Stimulated activated CD8-positive, alpha-beta memory T cell treated with anti-CD3 and anti-CD28 coated beads, Interleukin-4, amount 100 ng/mL, for 1 hour (primary cell): ENCODE measurements at places on chromosomes 5 and 9.

DNA sequence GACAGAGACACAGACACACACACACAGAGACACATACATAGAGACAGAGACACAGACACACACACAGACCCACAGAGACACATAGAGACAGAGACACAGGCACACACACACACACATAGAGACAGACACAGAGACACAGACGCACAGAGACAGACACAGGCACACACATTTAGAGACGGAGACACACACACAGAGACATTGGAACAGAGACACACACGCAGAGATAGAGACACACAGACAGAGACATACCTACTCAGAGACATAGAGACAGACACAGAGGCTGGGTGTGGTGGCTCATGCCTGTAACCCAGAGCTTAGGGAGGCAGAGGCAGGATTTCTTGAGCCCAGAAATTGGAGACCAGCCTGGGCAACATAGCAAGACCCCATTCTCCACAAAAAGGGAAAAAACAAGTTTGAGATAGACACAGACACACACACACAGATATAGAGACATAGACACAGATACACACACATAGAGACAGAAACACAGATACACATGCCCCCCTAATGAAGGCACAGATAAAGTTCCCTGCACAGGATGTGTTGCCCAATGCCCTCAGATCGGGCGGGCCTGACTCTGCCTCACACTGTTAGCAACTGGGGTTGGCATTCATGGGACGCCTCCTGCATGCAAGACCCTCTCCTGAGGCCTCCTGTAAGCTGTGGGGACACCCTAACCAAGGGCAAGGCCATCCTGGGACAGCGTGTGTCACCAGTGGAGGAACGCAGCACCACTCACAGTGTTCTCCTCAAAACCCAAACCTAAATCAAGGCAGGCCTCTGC, 3.3 kb upstream of the RALGDS start:
- no peak for DNase-seq

GRCh38 chr9:708182-708550, 133.3 kb upstream of the DMRT1 start:
- no peak for DNase-seq

GRCh38 chr5:68379275-68380036, 163.9 kb downstream of the PIK3R1 start:
- DNase-seq, result no peak

- no peak for DNase-seq
These were observed 214.5 kb downstream of the CAAP1 start for GRCh38 chr9:26677965-26678706.

DNA sequence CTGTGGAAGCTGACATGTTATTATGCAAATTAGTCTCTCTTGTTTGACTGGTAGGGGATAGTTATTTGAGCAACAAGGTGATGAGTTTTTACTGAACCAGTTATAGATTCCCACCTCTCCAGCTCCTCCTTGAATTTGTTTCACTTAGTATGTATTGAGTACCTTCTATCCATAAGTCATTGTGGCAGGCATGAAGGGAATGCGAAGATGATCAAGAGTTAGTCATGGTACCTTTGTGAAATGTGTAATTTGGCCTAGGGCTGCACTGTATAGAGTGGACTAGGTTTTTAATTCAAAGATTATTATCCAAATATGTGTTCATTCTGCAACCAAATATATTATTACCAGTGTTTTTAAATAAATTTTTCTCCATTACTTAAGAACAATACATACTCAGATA, 110.1 kb downstream of the HACD4 start:
- no peak for DNase-seq

DNA sequence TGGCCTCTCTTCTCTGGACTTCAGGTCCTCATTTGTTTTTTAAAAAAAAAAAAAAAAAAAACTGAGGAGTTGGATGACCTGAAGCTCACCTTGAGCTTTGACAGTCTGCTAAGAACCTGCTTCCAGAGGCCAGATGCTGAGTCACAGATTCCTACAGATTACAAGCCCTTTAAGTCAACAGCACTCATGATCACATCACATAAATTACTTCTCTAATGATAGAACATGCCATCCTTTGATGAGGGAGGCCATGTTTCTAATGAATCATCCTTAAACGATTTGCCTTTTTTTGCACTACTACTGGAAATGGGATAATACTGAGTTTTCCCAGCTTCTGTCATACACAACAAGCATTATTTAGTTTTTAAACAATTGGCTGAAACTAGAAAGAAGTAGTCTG, 34.2 kb upstream of the MYOT start:
- no peak for DNase-seq

GRCh38 chr9:84456527-84456926, 116.0 kb upstream of the SLC28A3 start:
- no peak for DNase-seq

- no peak for DNase-seq
These were observed 6.9 kb downstream of the NR4A3 start for GRCh38 chr9:99828417-99829176.

GRCh38 chr9:16352791-16353401, 517.6 kb downstream of the BNC2 start:
- no peak for DNase-seq

DNA sequence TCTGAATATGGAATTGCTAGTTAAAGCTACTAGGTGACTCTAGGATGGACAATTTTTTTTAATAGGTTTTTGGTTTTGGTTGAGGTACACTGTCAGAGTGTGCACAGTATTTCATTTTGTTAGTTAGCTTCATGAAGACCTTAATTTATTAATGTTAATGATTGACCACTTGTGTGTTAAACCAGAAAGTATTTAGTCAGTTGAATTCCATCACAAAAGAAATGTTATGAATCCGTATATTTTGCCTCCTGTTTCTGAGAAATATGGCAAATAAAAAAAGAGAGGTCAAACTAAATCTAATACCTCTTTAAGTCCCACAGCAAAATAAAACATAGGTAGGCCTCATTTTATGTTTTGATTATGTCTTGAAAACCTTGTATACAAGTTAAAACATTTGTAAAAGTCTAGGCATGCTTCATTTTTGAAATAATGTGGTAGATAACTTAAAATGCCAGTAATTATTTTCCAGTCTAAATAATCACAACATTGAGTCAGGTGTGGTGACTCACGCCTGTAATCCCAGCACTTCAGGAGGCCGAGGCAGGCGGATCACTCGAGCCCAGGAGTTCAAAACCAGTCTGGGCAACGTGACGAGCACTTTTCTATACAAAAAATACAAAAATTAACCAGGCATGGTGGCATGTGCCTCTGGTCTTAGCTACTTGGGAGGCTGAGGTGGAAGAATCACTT, 50.8 kb downstream of the ITGA1 start:
- DNase-seq, result no peak

DNA sequence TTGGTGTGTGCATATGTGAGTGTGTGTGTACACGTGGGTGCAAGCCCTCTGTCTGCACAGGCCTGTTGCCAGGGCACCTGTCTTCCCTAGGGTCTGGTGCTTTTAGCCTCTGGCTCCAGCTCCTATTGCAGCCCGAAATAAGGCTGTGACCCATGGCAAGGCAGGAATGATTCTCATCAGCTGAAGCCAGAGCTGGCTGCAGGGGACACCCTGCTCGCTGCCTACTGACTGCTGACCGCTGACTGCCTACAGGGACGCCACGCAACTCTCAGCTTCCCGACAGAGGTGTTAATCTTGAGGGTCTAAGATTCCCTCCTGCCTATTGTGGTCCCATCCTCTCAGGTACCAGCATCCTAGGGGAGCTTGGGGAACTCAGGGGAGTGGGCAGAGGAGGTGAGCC, at the start of gene MYOZ3:
Gene MYOZ3, plus strand, starts transcription at position 166 of the 400 bp plus-strand sequence. CDS start 1,691 bp downstream, outside the sequence.
- DNase-seq, result no peak

DNA sequence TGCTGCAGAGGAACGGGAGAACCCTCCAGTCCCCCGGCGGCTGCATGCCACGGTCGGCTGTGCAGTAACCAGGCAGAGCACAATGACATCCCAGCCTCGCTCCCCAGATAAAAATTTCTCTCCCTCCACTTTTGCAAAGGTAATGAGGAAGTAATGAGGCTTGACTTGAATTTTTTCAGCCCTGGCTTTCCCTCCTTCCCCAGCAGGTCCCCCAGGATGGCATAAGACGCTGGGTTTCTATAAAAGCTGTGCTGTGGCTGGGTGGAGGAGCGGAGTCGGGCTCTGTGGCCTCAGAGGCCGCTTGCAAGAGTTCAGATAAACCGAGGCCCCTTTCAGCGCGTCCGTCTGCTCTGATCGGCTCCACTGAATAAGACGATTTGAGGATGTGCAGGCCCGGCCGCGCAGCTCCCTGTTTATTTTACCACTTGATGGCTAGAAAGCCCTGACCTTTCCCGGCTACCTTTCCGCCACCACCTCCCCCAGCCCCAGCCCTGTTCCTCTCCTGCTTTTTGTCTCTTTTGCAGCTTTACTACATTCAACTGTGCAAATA, 351.9 kb upstream of the IRX2 start:
- no peak for DNase-seq

GRCh38 chr9:7315116-7315515, 484.5 kb downstream of the DMAC1 start:
- no peak for DNase-seq

DNA sequence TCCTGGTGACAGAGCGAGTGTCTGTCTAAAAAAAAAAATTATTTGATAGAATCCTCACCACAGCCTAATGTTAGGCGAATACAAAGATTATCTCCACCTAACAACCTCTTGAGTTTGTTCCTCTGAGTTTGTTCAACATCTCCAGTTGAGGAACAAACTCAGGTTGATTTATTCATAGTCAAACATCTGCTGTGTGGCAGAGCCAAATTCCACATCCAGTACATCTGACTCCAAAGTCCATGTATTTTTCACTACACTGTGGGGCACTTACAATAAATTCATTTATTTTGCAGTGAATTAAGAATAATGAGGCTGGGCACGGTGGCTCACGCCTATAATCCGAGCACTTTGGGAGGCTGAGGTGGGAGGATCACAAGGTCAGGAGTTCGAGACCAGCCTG, 53.3 kb downstream of the KIF24 start:
- no peak for DNase-seq

DNA sequence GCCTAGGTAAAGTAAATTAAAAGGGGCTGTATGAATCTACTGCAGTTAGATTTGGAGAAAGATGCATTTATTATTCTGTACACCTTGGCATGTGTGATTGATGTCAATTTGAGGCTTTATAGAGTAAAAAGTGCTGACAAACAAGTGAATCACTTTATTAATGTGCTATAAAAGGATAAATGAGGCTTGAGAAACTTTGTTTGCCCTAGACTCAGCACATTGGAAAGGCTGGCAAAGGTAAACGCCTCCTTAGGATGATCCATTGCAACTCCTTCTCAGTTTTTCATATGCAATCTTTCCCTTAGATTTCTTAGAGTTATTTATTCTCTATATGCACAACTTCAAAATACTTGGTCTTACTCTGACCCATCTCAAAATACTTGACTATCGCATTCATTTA, 369.0 kb downstream of the HINT1 start:
- DNase-seq, result no peak

DNA sequence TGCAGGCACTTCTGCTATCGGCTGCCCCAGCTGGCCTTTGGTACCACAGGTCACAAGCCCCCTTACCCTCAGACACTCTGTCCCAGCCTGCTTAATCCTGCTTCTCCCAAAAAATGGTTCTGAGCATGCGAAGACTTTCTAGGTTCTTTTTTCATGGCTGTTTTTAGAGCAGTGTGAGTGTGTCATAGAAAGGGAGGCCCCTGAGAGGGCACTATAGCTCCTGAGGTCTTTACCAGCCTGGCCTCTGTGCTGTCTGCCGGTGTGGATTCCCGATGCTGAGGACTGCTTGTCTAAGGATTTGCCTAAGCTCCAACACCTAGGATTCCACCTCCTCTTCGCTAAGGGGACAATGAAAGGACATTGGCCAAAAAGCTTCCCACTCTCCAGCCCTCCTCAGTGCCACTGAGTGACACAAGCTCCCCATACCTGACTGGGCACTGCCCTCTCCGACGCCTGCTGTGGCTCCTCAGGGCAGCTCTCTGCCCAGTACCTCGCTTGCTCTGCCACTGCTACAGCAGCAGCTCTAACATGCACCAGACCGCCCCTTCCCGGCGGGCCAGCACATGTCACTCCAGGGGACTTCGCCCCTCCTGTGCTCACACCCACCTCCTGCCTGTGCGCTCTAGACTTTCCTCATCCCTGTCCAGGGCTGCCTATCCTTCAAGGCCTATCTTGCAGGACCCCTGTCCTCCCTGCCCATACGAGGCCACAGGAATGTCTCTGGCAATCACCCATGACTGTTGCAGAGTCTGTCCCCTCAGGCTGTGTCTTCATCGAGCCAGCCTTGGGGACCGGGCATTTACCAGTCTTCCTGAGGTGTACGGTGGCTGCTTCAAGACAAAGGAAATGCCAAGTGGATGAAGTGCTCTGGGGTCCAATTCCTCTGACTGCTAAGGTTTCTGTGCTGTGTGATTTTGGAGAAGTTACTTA, 21.0 kb downstream of the MACROH2A1 start:
- DNase-seq, result no peak

DNA sequence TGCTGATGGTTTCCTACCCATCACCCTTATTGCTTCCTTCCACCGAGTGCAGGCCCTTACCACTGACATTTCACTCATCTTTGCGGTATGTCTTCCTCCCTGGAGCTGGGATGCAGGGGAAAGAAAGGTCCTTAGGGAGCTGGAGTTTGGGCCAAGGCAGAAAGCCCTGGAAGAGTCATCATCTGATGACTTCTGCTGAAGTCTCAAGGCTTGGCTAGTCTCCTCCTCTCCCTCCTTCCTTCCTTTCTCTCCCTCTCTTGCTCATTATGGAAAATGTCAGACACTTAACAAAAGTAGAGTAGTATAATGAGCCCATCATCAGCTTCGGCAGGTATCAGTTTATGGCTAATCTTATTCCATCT, 40.0 kb downstream of the LARP1 start:
- no peak for DNase-seq

- DNase-seq, result no peak
These were observed 190.2 kb upstream of the SNX2 start for GRCh38 chr5:122584411-122585300.

GRCh38 chr5:172446336-172447051, 7.8 kb downstream of the SH3PXD2B start:
- DNase-seq, result no peak

GRCh38 chr9:24464319-24464951, 81.3 kb downstream of the IZUMO3 start:
- no peak for DNase-seq

- no peak for DNase-seq
These were observed 17.9 kb downstream of the SLC24A2 start for GRCh38 chr9:19770973-19771372.

GRCh38 chr9:96607971-96608370, 11.7 kb downstream of the CDC14B start:
- DNase-seq, result no peak

DNA sequence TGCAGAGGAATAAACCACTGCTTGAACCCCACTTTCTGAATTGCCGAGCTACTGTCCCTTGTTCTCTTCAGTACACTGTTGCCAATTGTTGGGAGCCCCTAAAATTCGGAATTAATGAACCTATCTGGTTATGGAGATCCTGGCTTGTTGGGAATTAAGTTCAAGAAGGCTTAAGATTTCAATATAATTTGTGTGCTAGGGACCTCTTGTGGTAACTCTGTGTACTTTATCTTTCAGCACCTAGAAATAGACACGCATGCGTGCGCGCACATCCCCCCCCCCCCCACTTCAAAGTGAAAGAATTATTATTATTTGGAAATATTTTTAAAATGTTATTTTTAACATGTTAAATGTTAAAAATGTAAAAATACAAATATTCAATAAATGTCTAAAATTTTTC, 53.3 kb upstream of the FAM169A start:
- DNase-seq, result no peak
